ENCODE measurements at places on chromosomes 6 and 20.

DNA sequence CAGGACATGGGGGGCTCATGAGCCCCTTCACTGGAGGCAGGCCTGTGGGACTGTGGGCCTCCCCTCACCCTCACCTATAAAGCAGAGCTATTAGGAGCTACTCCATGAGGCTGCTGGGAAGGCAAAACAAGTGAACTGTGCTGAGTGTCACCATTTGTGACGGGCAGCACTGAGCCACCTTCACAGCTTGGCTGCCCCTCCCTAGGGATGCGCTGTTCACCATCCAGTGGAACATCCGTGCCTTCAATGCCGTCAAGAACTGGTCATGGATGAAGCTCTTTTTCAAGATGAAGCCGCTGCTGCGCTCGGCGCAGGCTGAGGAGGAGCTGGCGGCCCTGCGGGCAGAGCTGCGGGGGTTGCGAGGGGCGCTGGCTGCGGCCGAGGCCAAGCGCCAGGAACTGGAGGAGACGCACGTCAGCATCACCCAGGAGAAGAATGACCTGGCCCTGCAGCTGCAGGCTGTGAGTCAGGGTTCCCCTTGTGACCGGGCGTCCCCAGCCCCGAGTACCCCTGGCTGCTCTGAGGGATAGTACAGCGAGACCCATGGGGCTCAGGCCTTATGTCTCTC, 38.4 kb downstream of the MYH7B start:
- DNase-seq = no peak

DNA sequence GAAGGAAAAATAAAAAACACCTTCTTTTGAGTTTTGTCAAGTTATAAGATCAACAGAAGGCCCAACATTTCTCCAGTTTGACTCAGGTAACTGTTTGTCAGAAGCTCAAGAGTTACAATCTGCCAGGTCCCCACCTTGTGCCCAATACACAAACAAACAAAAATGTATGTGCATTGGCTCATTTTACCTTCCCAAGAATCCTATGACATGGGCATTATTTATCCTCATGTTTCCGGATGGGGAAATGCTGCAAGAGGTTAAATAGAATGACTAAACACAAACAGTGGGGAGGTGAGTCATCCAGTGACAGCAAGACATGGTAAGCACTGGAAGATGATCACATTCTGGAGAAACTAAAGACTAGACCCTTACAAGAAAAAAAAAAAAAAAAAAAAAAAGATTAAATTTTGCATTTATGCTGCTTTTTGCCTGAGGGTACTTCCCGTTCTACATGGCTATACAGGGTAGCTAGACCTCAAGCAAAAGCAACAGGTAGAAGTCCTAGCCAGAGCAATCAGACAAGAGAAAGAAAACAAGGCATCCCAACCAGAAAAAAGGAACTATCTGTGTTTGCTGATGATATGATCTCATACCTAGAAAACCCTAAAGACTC, 23.6 kb upstream of the ANKRD60 start:
- peak; percentile 91 for DNase-seq

GRCh38 chr20:5451643-5452210, 135.0 kb upstream of the PROKR2 start:
- DNase-seq = no peak

GRCh38 chr20:35559042-35559693, 17.3 kb downstream of the ERGIC3 start:
- DNase-seq = no peak

- peak; percentile 35 for DNase-seq
Measured at GRCh38 chr6:16758163-16758975, 2.9 kb downstream of the ATXN1 start.

- peak; percentile 4 for DNase-seq
Measured at GRCh38 chr6:165497472-165497871, 165.6 kb downstream of the PDE10A start.

- DNase-seq = peak; percentile 17
Measured at GRCh38 chr6:34982424-34982852, 93.4 kb downstream of the ANKS1A start.

GRCh38 chr20:22582386-22582963, 1.9 kb downstream of the FOXA2 start:
- DNase-seq = no peak

- peak; percentile 66 for DNase-seq
Measured at GRCh38 chr6:160137989-160138835, 16.6 kb downstream of the SLC22A1 start.

DNA sequence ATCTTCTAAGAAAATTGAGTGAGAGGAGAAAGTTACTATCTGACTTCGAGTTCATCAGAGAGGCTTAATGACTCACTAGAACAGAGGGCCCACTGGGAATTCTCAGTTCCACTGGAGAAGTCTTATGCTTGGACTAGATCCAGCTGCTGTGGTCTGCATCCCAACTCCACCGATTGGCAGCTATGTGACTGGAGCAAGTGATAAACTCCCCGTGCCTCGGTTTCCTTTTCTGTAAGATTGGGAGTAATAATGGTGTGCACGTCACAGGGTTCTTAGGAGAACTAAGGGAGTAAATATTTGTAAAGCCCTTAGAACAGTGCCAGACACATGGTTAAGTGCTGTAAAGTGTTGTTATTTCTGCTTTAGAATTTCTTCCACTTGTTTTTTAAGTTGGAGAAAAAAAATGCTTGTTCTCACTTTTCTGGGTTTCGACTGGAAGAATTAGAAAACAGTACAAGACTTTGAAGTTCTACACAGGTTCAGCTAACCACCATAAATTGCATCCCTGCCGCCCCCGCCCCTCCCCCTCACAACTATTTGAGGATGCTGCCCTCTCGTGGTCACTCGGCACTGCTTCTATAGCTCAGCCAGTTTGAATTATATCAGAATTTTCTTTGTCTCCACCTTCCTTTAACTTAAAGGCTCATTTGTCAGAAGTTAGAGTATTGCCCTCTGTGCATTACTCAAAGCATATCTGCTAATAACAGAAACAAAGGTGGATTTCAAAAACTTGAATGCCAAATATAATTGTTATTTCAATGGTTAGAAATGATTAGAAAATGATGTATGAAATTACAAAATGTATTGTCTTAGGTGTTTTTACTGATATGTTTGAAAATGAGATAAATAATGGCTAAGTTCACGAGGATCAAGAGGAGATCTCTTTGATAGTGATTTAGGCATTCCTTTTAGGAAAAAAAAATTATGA, 95.0 kb upstream of the IFNGR1 start:
- DNase-seq = peak; percentile 50

- DNase-seq = peak; percentile 29
Measured at GRCh38 chr6:10269814-10270472, 144.9 kb downstream of the TFAP2A start.

GRCh38 chr20:36181934-36182603, 27.5 kb downstream of the EPB41L1 start:
- DNase-seq = peak; percentile 63

- no peak for DNase-seq
Measured at GRCh38 chr6:163971841-163972838, 557.6 kb downstream of the QKI start.

GRCh38 chr20:60239956-60240355, 281.7 kb downstream of the CDH26 start:
- no peak for DNase-seq

DNA sequence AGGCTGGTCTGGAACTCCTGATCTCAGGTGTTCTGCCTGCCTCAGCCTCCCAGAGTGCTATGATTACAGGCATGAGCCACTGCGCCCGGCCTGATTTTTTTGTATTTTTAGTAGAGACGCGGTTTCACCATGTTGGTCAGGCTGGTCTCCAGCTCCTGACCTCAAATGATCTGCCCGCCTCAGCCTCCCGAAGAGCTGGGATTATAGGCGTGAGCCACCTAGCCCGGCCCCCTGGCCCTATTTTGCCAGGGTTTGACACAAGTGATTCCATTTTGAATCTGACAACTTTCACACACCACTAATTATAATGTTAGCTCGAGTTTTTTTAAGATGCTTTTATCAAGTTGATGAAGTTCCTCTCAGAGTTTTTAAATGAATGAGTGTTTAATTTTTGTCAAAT, 25.6 kb downstream of the TTLL9 start:
- no peak for DNase-seq

DNA sequence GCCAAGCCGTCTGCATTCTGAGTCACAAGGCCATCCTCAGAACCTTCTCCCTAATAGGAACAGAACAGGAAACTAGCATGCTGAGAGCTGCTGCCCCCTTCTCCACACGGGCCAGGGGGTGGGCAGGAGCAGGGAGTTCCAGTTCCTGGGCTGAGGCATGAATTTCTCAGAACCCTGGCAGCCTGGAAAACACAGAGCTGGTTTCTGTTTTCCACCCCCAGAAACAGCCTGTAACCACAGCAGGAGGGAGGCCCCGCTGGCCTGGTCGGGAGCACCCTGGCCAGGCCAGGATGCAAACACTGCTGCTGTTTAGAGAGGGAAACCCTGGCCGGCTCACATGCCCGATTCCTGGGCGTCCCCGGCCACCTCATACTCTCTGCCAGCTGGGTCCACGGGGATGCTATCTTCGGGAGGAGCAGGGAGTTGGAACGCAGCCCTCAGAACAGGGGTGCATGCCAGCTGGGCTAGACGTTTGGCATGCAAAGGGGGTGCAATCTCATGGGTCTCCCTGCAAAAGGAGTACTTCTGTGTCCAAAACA, 130.1 kb downstream of the NFATC2 start:
- peak; percentile 45 for DNase-seq

- peak; percentile 84 for DNase-seq
Measured at GRCh38 chr6:4637691-4638433, 138.3 kb upstream of the CDYL start.

GRCh38 chr6:136764517-136764993, 27.7 kb downstream of the MAP3K5 start:
- DNase-seq = no peak

GRCh38 chr20:8853805-8854338, 215.0 kb upstream of the PLCB4 start:
- peak; percentile 87 for DNase-seq

GRCh38 chr20:43667341-43668132, 623 bp downstream of the MYBL2 start:
- DNase-seq = no peak

DNA sequence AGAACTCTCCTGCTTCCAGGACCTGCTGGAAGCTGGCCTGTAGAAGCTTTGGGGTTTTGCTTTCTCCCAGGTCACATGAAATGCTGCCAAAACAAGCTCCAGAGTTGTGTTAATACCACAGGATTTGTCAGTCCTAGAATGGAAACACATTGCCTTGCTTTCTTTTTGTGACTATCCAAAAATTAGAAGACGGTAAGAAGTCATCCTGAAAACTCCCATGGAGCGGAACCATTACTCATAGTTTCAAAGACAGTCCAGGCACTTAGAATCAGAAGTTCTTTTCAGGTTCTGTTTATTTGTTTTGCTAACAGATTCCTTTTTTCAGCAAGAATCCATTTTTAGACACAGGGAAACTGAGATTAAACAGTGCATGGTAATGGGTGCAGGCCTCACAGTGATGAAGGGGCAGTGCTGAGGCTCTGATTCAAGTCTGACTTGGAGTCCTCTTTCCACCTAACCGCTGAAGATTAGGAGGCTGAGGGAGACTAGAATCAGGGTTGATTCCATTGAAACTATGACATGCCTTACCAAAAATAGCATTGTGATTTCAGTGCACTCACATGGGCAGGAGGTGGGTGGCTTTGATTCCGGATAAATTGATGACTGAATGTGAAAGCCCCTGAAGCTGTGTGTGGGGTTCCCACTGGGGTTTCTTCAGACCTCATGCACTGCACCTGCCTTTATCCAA, 72.2 kb upstream of the NAA20 start:
- no peak for DNase-seq

- peak; percentile 79 for DNase-seq
Measured at GRCh38 chr20:51354769-51355319, 187.7 kb downstream of the NFATC2 start.

- no peak for DNase-seq
Measured at GRCh38 chr20:20215976-20216727, 151.8 kb upstream of the INSM1 start.

GRCh38 chr6:117568831-117569410, 33.4 kb downstream of the GOPC start:
- DNase-seq = no peak

GRCh38 chr6:5379647-5380242, 118.4 kb downstream of the FARS2 start:
- DNase-seq = peak; percentile 53

GRCh38 chr6:34587851-34588250, 31.7 kb upstream of the SPDEF start:
- no peak for DNase-seq

- no peak for DNase-seq
Measured at GRCh38 chr6:151911401-151911800, 103.9 kb downstream of the ESR1 start.

DNA sequence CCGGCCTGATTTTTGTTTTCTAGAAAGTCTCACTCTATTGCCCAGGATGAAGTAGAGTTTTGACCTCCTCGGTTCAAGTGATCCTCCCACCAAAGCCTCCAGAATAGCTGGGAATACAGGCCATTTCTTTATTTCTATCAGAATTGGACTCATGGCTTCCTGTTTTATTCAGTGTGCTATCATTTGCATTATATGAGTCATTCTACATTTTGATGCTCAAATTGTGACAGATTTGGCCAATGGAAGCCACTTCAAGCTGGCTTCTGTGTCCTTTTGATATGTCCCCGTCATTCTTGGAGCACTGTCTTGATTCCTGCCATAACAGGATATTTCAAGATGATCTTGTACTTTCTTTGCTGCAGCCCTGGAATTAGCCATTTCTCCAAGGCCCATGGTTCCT, 75.1 kb downstream of the CNBD2 start:
- no peak for DNase-seq

DNA sequence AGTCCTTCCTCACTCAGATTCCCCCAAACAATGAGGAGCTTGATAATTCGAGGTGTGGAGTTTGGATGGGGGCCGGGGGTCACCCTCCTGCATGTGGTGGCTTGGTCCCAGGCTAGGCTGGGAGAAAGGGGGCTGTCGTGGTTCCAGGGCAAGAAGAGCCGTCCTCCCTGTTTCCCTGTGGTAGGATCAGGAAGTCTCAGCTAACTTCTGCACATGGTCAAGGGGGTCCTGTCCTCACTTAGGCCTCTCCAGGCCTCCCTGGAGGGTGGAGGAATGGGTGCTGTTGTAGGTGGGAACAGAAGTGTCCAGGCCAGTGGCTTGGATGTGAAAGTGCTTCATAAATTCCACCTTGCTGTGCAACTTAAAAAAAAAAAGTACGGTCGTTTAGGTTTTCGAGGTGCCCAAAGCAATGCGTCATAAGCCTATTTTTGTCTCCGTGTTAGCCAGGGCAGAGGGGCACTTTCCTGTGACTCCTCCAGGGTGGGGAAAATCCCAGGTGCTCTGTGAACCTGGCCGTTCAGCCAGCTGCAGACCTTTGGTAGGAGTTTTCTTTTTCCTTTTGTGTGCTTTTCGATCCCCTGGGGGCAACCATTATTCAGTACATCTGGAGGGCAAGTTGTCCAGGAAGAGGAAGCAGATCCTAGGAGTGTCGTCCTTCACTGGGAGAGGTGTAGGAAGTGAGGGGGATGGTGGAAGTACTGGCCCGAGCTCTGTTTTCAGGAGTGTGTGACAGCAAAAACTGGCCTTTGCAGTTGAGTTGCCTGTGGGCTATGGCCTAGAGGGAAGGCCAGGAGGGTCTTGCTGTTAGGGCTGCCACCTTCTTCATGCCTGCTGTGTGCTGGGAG, 9.6 kb downstream of the IGF2R start:
- peak; percentile 53 for DNase-seq
